ENCODE measurements at places on chromosomes 13 and 19.
A peak's percentile ranks its signal among the peaks of the same experiment; 100 is the strongest.

GRCh38 chr13:59332966-59333365 lies 830.8 kb downstream of the DIAPH3 start:
- no peak for DNase-seq

DNA sequence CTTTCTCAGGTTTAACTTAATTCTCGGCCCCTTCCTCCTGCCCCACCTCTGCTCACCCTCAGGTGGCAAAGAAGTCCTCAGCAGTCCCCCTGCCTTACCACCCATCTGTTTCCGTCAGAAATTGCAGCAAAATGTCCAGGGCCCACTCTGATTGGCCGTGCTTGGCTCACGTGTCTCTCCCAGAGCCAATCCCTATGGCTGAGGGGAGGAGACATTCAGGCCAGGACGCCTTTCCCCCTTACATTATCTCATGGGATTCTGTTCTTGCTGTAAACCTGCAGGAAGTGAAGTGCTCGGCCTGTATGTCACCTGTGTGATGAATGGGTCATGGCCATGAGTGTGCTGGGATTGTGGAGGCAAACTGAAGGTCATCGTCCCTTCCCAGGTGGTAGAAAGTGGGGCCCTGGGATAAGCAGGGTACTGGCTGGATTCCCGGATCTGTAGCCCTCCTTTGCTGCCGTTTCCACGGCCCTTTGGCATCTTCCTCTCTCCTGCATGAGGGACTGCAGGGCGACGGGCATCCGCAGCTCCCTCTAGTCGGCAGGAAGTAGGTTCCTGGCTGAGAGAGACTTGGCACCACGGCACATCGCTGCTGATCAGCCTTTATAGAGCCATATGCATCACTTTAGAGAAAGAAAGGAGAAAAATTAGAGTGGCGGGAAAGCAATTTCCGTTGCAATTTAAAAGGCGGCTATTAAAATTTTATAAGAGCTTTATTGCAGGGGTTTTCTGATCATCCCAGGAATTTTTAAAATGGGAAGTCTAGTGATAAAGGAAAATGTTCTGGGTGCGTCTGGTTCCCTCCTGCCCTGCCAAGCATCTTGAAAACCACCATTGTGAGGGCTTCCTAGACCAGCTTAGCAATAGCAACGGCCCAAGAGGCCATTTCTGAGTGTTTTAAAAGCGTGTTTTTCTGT lies 118.2 kb downstream of the SIPA1L3 start:
- no peak for DNase-seq

- no peak for DNase-seq
Measured at GRCh38 chr13:35255241-35255640, 221.2 kb downstream of the MAB21L1 start.

GRCh38 chr13:85137516-85137915 lies 661.7 kb downstream of the SLITRK6 start:
- DNase-seq: no peak

GRCh38 chr13:44336934-44337333 lies 36.7 kb upstream of the SERP2 start:
- DNase-seq: no peak

DNA sequence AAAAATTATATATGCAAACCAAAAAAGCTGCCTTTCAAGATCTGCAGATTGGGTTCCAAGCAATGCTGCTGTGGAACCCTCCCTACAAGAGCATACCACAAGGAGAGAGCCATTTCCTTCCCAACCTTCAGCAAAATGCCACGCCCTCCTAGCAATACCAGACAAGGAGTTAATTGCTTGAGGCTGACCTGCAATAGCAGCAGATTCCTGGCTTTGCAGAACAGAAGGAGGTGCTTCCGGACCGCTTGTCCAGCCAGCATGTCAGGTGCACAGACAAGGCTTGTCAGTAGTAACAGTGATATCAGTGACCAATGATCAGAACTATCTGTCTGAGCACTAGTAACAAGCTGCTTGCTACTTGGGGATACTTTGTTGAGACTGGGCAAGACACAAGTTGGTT lies 301.6 kb downstream of the FGF14 start:
- no peak for DNase-seq

DNA sequence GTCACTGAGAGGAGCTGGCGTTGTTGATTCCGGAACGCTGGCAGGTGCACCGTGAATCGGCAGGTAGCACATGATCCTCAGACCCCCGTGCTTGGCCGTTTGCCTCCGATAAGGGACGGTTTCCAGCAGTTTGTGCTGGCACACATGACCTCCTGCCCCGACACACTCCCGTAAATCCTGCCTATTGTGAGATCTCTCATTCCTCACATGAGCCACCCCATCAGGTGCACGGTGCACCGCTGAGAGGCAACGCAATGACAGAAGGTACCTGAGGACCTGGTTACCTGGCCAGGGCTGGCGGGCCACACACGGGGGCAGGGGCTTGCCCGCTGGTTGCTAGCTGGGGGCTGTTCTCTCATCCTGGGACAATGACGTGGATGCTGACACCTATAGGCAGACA lies 2.1 kb upstream of the ADPRHL1 start:
- DNase-seq: peak; percentile 56

GRCh38 chr13:114012141-114012540 lies 38.3 kb upstream of the C13orf46 start:
- DNase-seq: no peak

DNA sequence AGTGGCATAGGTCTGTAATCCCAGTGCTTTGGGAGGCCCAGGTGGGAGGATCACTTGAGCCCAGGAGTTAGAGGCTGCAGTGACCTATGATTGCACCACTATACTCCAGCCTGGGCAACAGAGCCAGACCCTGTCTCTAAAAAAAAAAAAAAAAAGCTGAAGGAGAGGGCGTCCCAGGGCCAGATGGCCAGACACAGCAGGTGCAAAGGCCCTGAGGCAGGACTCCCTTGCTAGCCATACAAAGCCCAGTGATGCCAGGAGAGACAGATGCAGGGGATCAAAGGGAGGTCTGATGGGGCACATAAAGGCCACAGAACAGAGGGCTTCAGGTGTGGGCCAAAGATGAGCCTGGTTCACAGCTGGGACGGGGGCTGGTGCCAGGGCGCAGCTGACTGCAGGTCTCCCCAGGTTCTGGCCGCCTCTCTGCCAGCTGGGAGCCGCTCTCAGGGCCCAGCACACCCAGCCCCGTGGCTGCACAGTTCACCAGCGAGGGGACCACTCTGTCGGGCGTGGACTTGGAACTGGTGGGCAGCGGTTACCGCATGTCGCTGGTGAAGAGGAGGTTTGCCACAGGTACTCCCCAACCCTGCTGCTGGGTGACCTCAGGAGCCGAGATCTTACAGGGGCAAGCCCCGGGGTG lies 7.5 kb upstream of the B3GNT3 start:
- no peak for DNase-seq

DNA sequence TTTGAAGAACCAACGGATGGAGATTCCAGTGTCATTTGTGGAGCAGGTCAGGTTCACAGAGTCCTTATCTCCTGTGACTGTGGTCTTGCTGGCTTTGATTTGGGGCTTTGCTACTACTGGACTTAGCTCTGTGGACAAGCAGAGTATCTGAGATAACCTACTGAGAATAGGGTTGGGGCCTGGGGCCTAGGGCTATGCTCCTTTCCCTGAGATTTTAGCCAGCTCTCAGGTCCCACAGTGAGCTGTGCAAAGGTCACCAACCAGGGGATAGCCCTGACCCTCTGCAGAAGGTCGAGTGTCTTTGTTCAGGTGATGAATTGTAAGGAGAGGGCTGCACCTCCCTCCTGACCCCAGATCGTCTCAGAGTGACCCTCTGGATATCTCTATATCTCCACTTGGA lies 9.2 kb downstream of the CEACAM1 start:
- no peak for DNase-seq

GRCh38 chr19:1409204-1410005 lies 2.0 kb downstream of the DAZAP1 start:
- DNase-seq: no peak
